EL (cell line): ENCODE measurements at places on chromosomes 6 and 20.

GRCh38 chr6:34692280-34692679, 4.3 kb downstream of the ILRUN start:
- DNase-seq, result no peak

DNA sequence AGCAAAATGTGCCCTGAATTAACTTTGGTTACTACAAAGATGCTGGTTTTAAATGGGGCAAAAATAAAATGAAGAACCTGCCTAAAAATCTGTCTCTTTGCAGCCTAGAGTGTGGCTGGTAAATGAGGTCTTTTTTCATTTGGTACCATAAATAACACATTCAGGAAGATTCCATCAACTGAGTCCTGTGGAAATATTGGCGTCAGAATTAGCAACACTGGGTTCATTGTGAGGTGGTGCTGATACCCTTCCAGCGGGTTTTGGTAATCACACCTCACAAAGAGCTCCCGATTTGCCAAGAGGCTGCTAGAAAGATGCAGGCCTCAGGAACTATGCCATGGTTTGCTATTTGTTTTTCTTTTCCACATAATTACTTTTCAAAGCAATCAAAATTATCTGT, 55.3 kb downstream of the FAM50B start:
- no peak for DNase-seq

GRCh38 chr6:61886608-61887259, 399.3 kb downstream of the KHDRBS2 start:
- no peak for DNase-seq

DNA sequence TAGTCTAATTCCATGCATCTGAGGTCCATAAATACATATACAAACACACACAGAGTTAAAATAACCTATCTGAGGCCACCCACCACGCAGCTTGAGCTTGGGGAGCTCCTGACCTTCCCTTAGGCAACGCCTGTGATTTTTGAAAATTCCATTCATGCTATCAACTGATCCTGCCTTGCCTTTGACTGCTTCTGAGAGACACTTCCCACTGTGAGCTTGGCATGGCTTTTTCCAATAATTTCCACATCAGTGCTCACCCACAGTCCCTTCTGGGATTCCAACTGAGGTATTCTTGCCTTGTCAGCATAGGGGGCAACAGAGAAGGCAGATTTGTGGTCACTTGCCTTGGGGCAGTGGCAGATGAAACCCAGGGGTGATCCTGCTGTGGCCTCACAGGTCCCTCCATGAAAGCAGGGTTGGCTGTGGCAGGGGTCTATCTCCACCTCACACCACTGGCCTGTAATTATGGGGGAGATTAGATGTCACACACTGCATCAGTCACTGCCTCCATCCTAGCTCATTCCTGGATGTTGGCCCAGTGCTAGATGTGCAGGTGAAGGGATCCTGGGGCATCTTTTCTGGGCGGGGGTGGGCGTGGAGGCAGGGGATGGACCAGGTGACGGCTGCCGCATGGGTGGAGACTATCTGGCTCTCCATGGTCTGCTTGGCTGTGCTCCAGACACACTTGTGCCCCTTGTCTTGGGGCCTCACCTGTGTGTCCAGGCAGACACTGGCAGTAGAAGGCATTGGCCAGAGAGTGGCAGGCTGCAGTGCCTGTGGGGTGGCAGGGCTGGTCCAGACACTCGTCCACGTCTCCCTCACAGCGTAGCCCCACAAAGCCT, 11.2 kb upstream of the GPSM3 start:
- DNase-seq, result no peak

DNA sequence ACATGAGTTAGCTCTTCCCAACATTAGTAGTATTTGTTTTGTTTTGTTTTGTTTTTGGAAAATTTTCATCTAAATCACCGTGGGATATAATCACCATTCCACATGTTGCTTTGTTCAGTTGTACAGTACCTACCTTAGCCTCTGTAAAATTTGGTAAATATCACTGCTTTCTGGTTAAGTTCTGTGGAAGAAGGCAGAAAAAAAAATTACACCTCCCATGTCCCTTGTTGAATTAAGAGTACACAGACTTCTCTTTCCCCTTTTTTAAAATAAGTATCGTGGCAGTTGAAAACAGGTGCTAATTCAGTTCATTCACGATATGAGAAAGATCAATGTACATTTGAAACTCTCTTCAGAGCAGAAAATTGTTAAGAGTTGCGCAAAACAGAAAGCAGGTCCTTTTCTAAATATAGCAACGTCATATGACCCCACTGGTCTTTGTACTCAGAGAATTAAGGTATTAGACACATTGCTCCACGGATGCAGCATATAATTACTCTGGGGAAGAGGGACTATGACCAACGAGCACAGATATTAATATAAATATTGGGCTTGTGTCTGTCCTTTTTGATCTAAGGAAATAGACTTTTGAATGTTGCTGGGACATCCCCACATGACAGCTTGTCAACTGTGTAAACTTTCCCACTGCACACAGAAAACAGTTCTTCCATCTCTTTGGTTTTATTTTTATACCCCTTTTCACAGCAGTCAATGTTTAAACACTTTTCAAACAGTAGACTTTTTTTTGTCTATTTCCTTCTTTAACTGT, 58.6 kb upstream of the ZNF217 start:
- no peak for DNase-seq

GRCh38 chr20:36847009-36847709, 28.8 kb upstream of the TLDC2 start:
- DNase-seq, result peak; percentile 89

- no peak for DNase-seq
These were observed 29.8 kb downstream of the SMPDL3A start for GRCh38 chr6:122818866-122819265.

- peak; percentile 95 for DNase-seq
These were observed 23.2 kb downstream of the CTCFL start for GRCh38 chr20:57501461-57502335.

GRCh38 chr20:48656661-48657211, 171.1 kb downstream of the PREX1 start:
- DNase-seq, result no peak

GRCh38 chr6:75142721-75143120, 63.1 kb downstream of the COL12A1 start:
- no peak for DNase-seq

DNA sequence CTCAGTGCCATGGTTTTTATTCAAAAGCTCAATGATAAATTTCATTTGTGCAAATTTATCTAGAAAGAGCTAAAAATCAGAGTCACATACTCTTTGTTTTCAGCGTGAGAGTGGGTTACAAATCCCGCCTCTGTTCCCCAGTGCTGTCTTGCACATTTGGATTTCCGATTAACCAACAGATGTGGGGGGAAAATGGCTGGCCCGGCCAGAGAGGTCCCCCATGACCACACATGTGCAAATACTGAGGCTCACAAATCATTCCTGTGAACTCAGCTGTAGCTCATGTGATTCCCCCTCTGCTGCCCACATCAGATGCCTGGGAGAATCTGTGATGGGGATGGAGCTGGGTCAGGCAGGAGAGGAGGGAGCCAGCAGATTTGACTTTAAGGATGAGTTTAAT, 168.7 kb downstream of the PAX1 start:
- DNase-seq, result no peak

DNA sequence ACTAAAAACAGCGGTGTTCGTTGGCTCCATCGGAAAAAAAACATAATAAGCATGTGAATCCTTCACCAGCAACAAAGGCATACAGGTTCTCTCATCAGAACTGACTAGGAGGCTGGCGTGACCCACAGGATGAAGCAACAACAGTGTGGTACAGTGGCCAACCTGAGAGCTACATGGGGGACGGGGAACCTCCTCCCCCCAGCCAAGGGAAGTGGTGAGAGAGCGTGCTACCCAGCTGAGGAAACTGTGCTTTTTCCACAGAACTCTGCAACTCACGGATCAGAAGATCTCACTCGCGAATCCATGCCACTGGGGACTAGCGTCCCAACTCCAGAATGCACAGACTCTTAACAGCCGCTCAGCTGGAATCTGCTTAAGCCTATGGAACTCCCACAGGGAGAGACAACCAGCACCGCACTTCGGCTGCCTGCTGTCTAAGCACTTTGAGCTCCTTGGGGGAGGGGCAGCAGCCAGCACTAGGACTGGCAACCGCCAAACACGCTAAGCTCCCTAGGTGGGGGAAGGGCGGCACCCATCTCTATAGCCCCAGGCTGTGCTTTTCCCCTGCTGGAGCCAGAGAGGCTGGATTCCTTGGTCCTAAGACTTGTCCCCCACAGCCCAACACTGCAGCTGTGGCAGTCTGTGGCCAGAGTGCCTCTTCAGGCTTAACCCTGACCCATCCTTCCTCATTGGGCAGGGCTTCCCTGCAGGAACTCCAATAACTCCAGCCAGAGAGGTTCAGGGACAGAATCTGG, 538.3 kb upstream of the BTBD3 start:
- DNase-seq, result peak; percentile 39

- no peak for DNase-seq
These were observed 28.7 kb upstream of the AHCY start for GRCh38 chr20:34331838-34332237.

DNA sequence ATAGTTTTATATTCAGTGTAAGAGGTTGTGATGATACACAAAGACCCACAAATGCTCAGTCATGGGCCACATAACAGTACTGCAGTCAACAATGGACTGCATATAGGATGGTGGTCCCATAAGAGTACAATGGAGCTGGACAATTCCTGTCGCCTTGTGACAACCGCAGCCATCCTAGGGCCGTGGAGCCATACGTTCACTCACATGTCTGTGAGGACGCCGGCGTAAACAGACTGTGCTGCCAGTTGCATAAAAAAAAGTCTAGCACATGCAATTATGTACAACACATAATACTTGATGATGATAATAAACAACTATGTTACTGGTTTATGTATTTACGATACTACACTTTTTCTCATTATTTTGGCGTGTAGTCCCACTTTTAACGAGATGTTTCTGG, 30.9 kb downstream of the BFSP1 start:
- no peak for DNase-seq

GRCh38 chr6:52643158-52643557, 27.8 kb upstream of the TMEM14A start:
- DNase-seq, result no peak

DNA sequence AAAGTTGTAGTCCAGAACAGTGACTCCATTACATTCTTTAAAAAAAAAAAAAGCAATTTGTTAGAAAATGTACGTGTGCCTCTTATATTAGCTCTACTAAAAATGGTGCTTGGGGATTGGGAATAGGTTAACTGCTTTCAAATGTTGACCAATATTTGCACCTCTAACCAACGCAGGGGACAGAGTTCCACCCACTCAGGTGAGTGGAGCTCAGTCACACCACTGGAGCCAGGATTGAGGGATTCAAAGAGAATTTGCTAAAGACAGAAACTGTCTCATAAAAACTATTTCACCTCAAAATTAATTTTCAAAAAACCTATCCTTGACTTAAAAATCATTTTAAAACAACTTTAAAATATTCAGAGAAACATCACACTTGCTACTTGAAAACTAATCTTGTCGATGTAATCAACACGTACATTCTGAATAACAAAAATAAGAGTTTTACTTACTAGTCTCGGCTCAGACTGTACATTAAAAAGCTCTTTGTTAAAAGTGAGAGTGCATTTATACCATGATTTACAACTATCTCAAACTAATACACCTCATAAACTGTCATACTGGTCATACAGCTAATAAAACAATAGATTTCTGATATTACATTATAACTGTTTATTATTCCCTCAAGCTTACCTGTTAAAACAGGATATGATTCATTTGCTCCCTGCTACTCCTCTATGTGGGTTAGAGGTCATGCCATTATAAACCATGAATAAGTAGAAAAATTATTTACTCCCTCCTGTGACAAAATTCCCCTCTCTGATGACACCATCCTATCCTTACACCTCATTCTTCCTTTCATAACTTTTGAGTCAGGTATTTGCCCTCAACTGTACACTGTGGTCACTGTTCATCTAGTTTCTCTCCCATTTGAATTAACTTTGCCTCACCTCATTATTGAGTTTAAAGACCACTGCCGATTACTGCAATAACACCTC, 88.6 kb downstream of the PDE10A start:
- no peak for DNase-seq

DNA sequence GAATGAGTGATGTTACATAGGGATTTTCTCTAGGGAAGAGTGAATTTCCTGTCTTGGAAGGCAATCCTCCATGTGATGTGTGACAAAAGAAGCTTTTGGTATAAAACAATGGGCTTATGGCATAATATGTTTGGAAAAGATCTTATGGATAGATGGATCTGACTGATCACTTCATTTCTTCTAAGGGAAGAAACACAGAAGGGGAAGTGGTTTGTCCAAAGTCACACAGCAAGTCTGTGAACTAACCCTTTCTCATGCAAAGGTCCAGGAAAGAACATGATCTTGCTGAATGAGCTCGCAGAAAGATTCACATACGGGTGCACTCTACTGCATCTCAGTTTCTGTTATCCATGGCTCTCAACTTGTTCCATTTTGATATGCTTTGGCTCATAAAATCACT, 575.9 kb upstream of the JAG1 start:
- no peak for DNase-seq

- no peak for DNase-seq
These were observed 120.4 kb downstream of the TPBG start for GRCh38 chr6:82484001-82484400.

GRCh38 chr6:11785415-11785773, 6.8 kb upstream of the ADTRP start:
- no peak for DNase-seq
